ENCODE measurements at places on chromosomes 6 and 20.

- DNase-seq: no peak
Observed at GRCh38 chr6:84522135-84522549, 242.3 kb downstream of the TBX18 start.

DNA sequence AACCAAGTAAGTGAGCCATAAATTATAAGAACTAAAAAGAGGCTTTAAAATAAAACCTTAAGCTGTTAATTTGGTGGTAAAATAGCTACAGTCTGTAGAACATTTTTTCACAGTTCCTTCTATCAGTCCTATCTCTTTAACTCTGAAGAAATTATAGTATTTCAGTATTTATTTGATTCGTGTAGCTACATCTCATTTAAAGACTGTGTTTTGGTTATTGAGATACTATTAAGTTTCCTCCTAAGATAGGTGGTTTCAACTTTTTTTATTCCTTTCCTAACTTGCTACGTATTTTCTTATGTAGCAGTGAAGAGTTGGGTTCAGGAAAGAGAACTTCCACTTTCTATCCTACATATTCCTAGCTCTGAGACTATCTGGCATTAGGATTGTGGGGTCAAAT lies 97.2 kb downstream of the CD2AP start:
- no peak for DNase-seq

DNA sequence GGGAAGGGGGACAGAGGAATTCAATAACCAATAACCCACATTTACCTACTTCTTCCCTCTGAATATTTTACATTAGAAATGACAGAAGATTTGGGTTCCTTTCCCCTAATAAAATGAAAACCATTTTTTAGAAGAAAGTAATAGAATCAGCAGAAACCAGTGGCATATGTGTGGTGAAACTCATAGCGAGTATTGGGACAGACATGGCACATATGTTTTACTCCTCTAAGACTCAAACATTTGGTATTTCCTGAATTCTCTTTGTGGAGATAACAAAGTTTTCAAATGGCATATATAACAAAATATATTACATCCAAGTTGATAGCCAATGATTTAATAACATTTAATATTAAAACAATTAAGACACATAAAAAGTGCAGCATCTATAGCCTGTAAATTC lies 12.9 kb upstream of the BEND3 start:
- no peak for DNase-seq

DNA sequence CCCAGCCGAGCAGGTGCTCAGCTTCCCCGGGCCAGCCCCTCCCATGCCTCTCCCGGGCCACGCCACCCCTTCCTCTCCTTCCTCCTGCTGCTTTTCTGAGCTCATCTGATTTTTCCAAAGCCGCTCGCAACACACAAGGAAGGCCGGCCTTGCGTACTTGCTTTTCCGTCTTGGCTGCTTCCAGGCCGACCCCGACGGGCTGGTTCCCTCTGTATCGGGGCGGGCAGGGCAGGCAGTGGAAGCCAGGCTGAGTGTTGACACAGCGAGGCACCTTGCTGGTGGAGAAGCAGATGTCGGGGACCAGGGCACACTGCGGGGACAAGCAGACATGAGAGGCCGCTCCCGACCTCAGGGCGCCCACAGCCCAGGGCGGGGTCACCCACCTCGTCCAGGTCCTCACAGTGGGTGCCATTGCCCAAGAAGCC lies 21.1 kb downstream of the THBS2 start:
- no peak for DNase-seq

DNA sequence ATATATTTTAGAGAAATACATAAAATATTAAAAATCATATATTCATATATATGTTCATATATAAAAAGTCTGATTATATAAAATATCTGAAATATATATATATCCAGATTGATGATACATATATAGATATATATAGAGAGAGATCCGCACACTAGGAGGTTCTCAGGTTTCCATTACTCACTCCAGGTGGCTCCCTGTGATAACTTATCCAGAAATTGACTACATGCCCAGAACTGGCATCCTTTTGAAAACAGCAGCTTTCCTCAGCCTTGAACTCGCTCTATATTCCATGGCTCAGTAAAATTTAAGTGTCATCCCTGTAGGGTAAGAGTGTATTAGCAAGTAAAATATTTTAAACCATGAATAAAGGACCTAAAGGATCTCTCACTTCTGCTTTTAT lies 206.8 kb downstream of the TINAG start:
- DNase-seq: no peak

DNA sequence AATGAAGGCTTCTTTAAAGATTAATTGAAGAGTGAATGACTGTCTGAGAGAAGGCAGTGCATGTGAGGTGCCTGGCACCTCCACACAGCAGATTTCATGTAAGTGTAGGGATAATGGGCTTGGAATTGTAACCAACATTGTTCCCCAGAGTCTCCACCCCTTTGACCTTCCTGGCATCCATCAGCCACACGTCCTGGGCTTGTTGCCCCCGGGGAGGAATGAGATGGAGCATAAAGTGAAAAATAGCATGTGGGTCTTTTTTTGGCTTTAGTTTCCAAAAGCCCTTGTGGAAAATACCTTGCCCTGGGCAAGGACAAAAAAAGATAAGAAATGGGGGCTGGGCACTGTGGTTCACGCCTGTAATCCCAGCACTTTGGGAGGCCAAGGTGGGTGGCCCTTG lies 242.2 kb upstream of the ECI2 start:
- DNase-seq: no peak

GRCh38 chr20:20606050-20606449 lies 106.4 kb downstream of the RALGAPA2 start:
- DNase-seq: no peak

- peak; percentile 56 for DNase-seq
Observed at GRCh38 chr6:105310371-105310770, 92.5 kb downstream of the PREP start.

DNA sequence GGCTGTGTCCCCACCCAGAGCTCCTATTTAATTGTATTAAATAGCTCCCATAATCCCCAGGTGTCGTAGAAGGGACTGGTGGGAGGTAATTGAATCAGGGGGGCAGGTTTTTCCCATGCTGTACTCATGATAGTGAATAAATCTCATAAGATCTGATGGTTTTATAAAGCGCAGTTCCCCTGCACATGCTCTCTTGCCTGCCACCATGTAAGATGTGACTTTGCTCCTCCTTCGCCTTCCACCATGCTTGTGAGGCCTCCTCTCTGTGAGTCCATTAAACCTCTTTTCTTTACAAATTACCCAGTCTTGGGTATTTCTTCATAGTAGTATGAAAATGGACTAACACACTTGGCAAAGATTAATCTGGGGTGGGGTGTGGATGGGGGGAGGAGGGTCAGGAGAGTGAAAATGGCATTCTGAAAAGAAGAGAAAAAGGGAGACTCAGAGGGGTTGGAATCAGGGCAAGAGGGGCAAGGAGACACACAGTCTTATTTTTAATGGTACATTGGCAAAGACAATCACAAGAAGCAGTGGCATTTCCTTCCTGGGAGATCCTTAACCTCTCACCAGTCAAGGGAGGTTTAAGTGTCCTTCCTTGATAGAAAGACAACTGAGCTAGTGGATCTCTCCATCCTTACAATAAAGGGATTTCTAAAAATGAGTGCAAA lies 37.5 kb upstream of the NOX3 start:
- DNase-seq: no peak
